ENCODE measurements at places on chromosomes 12 and 14. TPM values are rescaled to one million over a fixed set of nuclear protein-coding genes. Genes with fewer than 3 reads are reported as not detected.

The OR4K5 gene
- not detected for total RNA-seq

The ACSS3 gene
- total RNA-seq = not detected

The GSKIP gene
- total RNA-seq = 26.5 TPM

The PARP11 gene
- total RNA-seq = 1.7 TPM

The TAS2R31 gene
- not detected for total RNA-seq

The B3GNT4 gene
- total RNA-seq = 0.66 TPM

The NEK9 gene
- total RNA-seq = 26.7 TPM

The MYO1H gene
- not detected for total RNA-seq

The LYZ gene
- not detected for total RNA-seq

The FAM181A gene
- total RNA-seq = not detected

The EPS8 gene
- 46.8 TPM for total RNA-seq

The PTCSC3 gene
- total RNA-seq = not detected

The PZP gene
- total RNA-seq = not detected

The TNS2 gene
- total RNA-seq = 35.6 TPM

The RD3L gene
- total RNA-seq = not detected

The USP44 gene
- total RNA-seq = 0.20 TPM

The PHETA1 gene
- 7.9 TPM for total RNA-seq

The REP15 gene
- 0.22 TPM for total RNA-seq

The SP1 gene
- total RNA-seq = 19.6 TPM

The CD9 gene
- 271 TPM for total RNA-seq

The PLEKHD1 gene
- 0.03 TPM for total RNA-seq

The EMC9 gene
- total RNA-seq = 60.1 TPM

The FUT8 gene
- total RNA-seq = 11.3 TPM

The RPAP3 gene
- 48.7 TPM for total RNA-seq

The POTEM gene
- total RNA-seq = not detected

The SAMD15 gene
- total RNA-seq = 1.9 TPM

The SERPINA5 gene
- 0.15 TPM for total RNA-seq

The KCNA5 gene
- not detected for total RNA-seq

The EAPP gene
- 41.2 TPM for total RNA-seq

The ARHGEF25 gene
- total RNA-seq = 5.1 TPM

The CMA1 gene
- total RNA-seq = not detected

The ITPR2 gene
- total RNA-seq = 2.5 TPM

The TPPP2 gene
- not detected for total RNA-seq

The MYF6 gene
- not detected for total RNA-seq

The GPR137C gene
- 0.06 TPM for total RNA-seq

The OR6C2 gene
- total RNA-seq = not detected
